GM23248 (cell line): ENCODE measurements at places on chromosomes 13 and 19. TPM values are rescaled to one million over a fixed set of nuclear protein-coding genes. Genes with fewer than 3 reads are reported as not detected.

DNA sequence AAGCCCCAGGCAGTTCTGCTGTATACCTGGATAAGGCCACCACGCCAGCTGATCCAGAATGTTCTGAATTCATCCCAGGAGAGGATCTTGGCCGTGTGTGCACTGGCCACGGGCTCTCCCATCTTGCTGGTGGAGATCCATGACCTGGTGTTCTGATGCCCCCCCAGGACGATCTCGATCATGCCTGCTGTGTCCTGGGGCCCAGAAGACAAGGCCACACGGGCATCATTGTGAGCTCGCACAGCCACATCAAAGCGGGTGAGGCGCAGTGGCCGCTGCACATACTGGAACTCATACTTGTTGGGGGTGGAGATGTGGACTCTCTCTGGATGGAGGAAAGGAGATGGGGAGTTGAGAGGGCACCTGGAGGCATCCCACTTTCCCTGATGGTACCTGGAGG, 40.1 kb downstream of the F2RL3 start:
- DNase-seq: no peak

DNA sequence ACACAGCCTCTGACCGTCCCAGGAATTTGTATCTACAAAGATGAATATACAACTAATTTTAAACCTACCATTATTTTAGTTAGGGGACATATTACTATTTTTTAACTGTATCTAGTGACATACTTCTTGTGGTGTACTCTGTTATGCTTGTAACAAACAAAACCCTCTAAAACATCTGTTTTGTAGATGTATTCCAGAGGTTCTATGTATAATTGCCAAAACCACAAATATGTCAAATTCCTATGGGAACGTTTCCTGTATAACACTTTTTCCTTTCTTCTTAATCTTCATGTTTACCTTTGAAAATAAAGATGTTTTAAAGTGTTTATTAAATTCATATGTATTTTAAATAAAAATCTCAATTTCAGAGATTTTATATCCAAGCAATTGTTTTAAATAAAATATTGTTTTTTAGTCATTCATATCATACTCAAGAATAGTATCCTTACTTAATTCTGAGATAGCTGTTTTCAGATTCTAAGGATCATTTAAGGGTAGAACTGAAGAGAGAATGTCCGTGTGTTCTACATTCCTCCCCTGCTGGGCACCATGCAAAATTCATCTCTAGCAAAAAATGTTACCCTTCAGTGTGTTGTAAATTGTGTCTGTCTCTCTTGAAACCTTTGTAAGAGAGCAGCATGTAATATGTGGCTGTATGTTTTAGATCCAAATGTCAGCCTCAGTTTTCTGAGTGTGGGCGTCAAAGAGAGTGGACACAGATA, 1327.7 kb downstream of the EFNB2 start:
- no peak for DNase-seq

GRCh38 chr13:74361274-74361673, 227.1 kb upstream of the KLF12 start:
- DNase-seq: no peak

DNA sequence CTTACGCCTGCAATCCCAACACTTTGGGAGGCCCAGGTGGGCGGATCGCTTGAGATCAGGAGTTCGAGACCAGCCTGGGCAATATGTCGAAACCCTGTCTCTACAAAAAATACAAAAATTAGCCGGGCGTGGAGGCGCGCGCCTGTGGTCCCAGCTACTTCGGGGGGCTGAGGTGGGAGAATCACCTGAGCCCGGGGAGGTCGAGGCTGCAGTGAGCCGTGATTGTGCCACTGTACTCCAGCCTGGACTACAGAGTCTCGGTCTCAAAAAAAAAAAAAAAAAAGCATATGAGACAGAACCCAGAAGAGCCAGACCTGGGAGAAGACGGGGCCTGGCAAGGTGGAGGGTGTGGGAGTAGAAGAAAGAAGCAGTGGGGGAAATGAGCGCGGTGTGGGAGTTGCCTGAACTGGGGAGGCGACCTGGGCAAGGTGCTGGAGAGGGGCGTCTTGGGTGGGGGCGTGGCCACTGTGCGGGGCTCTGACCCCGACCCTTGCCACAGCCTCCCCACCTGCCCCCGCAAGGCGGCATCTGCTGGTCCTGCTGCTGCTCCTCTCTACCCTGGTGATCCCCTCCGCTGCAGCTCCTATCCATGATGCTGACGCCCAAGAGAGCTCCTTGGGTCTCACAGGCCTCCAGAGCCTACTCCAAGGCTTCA, 533 bp downstream of the DKKL1 start:
- DNase-seq: no peak

DNA sequence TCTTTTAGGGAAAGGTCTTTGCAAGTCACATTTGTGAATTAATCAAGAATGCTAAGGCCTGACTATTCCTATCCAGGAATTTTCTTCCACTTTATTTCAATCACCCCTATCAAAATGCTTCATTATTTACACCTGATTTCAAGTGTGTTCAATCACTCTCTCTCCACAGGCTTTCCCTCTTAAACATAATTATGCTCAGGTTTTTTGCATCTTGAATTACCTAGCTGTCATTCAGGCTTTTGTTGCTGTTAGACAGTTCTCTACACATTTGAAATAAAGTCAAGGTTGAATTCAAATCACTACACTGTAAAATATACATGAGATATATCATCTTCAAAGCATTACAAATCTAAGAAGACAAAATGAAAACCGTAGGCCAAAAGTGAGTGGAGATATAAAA, 941.3 kb upstream of the SLITRK1 start:
- no peak for DNase-seq

- DNase-seq: no peak
Observed at GRCh38 chr19:30733826-30734550, 361.8 kb downstream of the ZNF536 start.

DNA sequence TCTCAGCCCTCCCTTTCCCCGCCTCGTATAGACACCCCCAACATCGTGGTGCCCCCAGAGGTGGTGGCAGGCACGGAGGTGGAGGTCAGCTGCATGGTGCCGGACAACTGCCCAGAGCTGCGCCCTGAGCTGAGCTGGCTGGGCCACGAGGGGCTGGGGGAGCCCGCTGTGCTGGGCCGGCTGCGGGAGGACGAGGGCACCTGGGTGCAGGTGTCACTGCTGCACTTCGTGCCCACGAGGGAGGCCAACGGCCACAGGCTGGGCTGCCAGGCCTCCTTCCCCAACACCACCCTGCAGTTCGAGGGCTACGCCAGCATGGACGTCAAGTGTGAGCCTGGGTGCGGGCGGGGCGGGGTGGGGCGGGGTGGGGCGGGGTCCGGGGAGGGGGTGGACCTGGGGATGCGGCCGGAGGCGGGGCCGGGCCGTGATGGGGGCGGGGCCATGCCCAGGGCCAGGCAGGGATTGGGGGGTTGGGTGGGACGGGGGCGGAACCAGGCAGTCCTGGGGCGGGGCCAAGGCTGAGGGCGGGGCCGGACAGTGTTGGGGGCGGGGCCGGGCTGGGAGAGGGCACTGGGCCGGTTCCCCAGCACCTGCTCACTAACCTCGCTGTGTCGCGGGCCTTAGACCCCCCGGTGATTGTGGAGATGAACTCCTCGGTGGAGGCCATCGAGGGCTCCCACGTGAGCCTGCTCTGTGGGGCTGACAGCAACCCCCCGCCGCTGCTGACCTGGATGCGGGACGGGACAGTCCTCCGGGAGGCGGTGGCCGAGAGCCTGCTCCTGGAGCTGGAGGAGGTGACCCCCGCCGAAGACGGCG, 7.8 kb downstream of the MAG start:
- DNase-seq: peak; percentile 25

The CYP4F12 gene
- not detected in 2 replicates for total RNA-seq

DNA sequence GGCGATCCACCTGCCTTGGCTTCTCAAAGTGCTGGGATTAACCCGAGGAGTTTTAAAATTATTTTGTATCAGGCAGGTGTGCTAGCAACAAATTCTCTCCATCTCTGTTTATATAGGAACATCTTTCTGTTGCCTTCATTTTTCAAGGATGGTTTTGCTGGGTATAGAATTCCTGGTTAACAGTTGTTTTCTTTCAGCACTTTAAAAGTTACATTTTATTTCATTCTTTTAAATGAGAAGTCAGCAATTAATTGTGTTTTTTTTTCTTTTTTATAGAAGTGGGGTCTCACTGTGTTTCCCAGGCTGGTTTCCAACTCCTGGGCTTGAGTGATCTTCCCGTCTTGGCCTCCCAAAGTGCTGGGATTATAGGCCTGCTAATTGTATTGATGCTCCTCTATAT, 44.0 kb downstream of the DPF1 start:
- DNase-seq: no peak

The FFAR2 gene
- not detected in 2 replicates for total RNA-seq

- no peak for DNase-seq
Observed at GRCh38 chr13:42255886-42256285, 16.1 kb upstream of the AKAP11 start.

The RINL gene
- total RNA-seq: 1.0 and 5.8 TPM in 2 replicates

The CACNG7 gene
- not detected in 2 replicates for total RNA-seq

DNA sequence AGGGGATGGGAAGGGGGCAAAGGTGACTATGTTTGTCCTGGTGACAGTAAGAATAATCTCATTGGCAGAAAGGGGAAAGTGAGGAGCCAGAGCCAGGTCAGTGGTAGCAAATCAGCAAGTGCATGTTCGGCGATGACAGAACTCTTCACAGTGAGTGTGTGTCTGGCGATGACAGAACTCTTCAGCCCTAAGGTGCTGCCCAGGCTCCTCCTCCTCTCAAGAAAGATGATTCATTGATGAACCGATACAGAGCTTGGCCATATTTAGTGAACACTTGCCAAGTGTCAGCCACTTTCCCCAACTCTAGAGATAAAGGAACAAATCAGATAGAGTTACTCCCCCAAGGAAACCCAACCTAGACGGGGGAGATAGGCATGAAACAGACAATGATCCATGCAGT, 199.3 kb upstream of the UBL3 start:
- DNase-seq: peak; percentile 39

DNA sequence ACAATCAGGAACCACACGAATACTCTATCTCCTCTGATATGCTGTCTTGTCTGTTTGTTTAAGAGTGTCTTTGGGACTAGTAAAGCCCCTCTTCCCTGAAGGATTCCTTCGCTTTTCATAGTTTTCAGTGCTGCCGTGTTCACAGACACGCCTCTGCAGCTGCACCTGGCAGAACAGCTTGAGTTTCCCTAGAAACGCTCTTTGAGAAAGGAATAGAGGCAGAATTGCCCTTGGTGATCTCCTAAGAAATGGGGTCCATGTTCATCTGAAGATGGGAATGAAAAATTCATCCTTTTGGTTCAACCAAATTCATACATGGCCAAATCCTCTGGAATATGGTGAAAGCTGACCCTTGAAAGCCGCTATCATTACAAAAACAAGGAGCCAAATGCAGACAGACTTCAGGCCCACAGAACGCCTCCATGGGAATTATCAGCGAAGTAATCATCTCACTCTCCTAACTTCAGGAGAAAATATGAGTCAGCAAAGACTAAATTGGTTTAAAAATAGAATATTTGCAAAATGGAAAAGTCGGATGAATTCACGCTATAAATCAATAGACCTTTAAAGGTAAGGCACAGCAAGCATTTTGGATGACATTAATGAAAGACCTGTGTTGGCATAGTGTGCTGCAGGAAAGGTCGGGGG, 5.5 kb downstream of the SACS start:
- peak; percentile 67 for DNase-seq

DNA sequence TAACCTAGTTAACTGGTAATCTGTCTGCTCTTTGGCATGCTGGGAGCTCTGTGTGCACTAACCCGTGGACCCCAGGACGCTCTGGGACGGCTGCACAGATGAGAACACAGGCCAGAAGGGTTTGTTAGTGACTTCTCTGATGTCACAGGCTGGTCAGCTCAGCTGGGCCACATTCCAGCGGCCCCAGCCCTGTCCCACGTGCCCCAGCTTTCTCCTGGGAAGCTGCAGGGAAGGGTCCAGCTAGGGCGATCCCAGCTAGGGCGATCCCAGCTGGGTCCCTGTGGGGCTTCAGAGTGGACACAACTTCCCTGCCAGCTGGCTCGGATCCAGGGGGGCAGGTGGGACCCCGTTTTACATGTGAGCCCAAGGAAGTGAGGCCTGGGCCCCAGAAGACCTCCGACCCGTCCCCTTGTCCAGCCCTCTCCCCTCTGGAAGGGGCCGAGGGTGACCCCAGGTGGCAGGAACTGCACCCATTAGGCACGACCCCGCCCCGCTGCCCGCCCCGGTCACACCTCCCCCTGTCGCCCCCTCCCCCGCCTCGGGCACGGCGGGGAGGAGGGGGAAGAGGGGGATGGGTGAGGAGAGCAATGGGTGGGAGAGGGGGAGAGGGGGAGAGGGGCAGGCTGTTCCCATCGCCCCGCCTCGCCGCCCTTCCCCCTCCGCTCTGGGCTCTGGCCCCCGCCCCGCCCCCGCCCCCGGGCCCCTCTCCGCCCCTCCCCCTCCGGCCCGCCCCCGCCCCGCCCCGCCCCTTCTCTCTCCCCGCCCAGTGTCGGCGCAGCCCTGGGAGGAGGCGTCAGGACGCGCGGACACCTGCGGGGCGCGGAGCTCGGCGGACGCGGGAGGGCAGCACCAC, 75.2 kb upstream of the MCF2L start:
- peak; percentile 33 for DNase-seq

DNA sequence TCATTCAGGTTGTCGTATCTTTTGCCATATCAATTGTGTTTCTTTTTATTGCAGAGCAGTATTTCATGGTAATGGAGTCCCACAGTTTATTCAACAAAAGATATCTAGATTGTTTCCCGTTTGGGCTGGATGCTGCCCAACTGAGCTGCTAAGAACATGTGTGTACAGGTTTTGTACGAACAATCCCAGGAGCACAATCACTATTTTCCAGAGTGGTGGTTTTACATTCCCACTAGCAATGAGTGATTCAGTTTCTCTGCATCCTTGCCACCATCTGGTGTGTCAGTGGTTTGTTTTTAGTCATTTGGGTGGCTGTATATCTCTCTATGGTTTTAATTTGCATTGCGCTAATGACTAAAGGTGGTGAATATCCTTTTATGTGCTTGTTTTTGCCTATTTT, 52.7 kb upstream of the ZDHHC20 start:
- peak; percentile 23 for DNase-seq

The UGGT2 gene
- total RNA-seq: 46.5 and 54.8 TPM in 2 replicates

The SWSAP1 gene
- 0.32 TPM in 1 of 2 replicates, not detected in the other for total RNA-seq

The ZSCAN4 gene
- total RNA-seq: not detected in 2 replicates

GRCh38 chr13:66509175-66509574, 721.0 kb downstream of the PCDH9 start:
- no peak for DNase-seq

DNA sequence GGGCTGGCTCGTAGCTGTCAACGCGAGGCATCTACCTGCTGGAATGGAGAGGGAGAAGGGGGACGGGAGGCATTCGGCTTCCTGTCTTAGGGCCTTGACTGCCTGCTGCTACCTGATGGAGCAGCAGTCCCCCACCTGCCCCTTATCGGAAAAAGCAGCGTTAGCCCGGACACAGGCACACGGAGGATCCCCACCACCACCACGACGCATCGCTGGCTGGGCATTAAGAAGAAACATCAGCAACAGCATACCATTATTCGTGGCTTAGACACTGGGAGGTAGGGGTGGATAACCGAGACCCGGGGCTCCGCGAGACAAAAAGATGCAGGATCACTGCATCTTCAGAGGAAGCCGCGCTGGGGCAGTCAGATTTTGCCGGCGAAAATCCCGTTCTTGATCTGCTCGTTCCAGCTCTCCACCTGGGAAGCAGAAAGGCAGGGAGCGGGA, 1.1 kb downstream of the COX6B2 start:
- DNase-seq: no peak

- no peak for DNase-seq
Observed at GRCh38 chr19:28915202-28915601, 297.7 kb downstream of the UQCRFS1 start.

- DNase-seq: no peak
Observed at GRCh38 chr19:7705387-7706187, 3.7 kb upstream of the FCER2 start.

The CACNA1A gene
- total RNA-seq: 8.5 and 8.6 TPM in 2 replicates
